ENCODE measurements at places on chromosomes 5 and 9.

DNA sequence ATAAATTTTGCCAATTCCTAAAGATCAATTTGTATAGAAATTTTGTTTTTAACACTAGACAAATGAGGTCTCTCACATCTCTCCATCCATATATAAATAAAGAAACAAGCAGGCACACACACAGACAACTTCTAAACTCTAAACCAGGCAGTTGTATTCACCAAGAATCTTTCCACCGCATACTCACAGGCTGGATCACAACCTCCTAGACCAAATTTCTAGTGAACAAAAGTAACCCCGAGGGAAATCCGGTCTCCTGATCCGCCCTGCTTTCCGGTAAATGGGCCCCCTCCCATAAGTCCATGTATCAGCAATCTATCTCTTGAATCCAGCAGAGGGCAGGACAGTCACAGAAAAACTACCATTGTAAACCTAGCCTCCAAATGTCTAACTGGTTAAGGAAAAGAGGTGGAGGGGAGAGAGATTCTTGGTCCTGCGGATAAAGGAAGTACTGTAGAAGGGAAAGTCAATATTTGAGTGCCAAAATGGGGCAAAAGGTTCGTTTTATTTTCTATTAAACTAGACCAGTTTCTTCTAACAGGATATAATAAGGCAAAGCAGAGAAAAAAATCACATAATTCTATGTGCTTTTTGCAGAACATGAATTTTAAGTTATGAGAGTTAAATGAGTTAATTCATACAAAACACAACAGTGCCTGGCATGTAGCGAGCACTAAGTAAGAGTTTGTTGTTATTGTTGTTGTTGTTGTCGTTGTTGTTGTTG, 4.8 kb upstream of the SMU1 start:
- peak; percentile 7 for DNase-seq

DNA sequence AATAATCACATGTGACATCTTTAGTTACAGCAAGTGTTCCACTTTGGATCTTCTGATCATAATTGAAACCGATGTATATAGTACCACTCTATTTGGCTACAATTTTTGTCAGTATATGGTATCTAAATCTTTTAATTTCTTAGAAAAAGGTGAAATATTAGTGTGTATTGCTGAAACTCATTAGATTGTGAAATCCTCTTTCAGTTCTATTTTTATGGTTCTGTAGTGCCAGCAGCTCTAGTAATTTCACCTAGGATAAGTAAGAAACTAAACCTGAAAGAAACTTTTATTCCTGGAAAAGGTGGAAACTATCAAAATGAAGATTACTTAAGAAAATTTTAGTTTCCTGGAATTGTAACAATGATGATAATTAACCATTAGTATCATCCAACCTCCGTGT, 370.9 kb downstream of the NNT start:
- DNase-seq = no peak

GRCh38 chr5:58849921-58850667, 267.2 kb downstream of the RAB3C start:
- DNase-seq = no peak

- no peak for DNase-seq
These were observed 424.8 kb downstream of the TLE1 start for GRCh38 chr9:81264516-81264915.

GRCh38 chr9:89178830-89179539, 367 bp upstream of the SHC3 start:
- no peak for DNase-seq

DNA sequence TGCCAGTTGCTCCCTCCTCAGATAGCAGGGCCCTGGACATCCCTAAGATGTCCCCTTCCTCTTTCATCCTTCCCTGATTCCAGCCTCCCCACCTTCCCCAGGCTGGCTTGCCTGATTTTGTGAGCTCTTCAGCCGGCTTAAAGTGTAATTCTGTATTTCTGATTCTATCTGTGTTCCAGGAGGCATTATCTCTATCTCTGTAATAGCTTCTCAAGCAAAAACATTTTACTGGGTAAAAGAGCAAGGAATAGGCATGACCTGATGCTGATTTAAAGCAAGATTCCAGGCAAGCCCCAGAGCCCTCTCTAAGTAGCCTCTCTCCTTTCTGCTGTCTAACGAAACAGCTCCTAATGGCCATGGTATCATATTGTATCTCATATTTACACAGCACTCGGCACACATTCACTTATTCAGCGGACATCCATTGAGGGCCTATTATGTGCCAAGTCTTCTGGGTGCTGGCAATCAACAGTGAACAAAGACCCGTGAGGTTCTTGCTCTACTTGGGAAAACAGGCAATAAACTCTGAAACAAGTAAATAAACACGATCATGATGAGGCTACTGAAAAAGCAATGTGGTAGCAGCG, 100.9 kb upstream of the MSX2 start:
- DNase-seq = no peak

DNA sequence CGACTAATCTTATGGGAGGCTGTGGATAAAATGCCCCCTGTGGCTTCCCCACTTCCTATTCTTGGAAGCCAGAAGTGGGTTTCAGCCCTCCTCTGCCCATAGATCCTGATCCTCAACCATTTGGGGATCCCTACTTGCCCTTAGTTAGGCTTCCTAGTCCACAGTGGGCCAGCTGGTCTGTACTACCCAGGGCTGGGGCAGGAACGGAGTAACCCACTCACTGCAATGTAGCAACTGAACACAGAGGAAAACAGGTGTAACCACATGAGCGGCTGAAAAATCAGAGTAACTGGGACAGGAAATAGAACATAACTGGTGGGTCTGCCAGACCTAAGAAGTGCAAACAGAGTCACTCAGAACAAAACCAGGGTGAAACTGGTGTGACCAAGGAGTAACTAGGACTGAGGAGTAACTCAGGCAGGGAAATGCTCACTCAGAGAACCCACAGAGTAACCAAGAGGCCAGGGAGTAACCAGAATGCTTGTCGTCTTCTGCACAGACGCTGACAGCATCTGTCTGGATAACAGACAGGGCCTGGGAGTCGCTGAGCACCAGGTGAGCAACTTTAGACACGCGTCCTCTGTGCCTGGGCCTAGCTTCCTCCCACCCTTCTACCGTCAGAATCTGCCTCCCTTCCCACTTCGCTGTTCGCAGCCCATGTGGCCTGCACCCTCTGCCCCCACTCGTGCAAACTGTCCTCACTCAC, 1.0 kb downstream of the AQP3 start:
- no peak for DNase-seq

DNA sequence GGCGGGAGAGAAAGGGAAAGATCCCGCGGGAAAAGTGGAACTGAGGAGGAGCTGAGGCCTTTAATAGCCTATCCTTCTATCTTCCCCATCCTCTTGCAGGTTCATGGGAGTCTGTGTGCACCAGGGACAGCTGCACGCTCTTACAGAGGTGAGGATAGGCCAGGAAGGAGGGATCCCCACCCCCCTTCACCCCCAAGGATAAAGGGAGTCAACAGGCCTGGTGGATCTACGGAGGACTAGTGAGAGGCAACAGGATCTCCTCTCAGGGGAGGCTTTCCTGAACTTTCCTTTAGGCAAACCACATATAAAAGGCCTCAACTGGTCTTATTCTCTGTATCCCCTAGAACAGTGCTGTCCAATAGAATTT, 1.1 kb downstream of the TESK1 start:
- DNase-seq = no peak

DNA sequence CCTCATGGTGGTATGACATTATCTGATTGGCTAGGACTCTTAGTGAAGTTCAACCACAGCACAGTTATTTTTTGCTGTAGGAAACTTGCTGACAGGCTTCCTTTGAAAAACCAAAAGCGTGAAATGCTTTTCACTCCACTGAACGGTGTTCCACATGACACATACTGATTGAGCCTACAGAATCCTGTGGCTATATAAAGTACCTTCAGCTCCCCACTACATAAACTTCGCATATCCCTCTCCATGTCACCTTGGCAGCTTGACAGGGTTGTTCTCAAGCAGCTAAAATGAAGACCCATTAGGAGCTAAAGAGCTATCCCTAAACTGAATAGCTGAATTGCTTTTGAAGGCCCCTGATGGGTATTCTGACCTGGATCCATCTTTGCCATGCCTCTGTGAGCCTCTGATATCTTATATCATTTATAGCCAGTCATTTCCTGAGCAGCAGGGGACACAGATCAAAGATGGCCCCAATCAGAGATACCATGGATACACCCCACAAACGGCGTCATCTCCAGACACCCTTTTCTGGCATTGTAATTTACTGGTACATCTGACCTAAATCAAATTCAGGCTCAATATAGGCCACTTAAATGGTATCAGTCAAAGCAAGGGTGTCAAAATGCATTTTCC, 91.5 kb downstream of the APBA1 start:
- no peak for DNase-seq

- DNase-seq = no peak
These were observed 392.0 kb upstream of the KCNN2 start for GRCh38 chr5:113969901-113970300.

DNA sequence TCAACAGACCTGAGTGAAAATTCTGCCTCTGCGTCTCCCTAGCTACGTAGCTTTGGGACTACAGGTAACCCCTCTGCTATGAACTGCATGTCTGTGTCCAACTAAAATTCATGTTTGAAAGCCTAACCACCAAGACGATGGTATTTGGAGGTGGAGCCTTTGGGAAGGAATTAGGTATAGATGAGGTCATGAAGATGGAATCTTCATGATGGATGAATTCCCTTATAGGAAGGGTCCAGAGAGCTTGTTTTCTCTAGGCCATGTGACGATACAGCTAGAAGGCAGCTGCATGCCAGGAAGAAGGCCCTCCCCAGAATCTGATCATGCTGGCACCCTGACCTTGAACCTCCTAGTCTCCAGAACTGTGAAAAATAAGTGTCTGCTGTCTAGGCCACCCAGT, 296.4 kb downstream of the SLIT3 start:
- DNase-seq = no peak

DNA sequence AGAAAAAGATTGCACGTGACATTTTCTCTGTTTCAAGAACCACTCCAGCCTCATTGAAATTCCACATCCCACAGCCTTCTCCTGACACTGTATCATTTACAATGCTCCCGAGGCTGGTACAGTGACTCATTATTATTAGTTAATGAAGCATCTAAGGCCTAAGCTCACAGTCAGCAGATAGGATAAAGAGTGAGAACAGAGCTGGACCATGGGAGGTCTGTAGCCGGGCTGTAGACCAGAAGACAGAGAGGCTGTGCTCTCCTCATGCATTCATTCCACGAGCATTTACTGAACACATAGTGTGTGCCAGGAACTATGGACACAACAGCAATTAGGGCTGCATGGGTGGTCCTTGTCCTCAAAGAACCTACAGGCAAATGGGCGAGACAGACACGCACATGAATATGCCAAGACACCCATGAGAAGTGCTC, 47.3 kb upstream of the GALNT10 start:
- no peak for DNase-seq

DNA sequence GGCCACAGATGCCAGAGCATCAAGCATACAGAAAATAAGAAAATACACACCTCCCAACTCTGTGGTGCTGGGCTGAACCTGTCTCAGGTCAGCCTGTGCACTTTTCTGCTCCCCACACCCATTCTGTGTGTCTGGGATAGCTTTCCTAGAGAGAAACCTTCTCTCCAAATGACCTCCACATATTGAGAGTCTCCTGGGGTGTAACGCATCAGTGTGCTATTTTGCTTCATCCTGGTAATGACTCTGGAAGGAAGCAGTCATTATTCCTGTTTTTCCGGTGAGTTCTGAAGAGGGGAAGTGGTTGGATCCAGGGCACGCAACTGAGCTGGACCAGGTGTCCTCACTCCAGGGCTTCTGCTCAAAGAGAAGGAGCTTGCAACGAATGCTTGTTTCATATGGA, 73.2 kb upstream of the SH3PXD2B start:
- DNase-seq = no peak
